ENCODE measurements at places on chromosomes 6 and 20. TPM values are rescaled to one million over a fixed set of nuclear protein-coding genes. Genes with fewer than 3 reads are reported as not detected.
A peak's percentile ranks its signal among the peaks of the same experiment; 100 is the strongest.

GRCh38 chr6:111805511-111806164 is 67.6 kb downstream of the FYN start:
- peak; percentile 75 for DNase-seq

DNA sequence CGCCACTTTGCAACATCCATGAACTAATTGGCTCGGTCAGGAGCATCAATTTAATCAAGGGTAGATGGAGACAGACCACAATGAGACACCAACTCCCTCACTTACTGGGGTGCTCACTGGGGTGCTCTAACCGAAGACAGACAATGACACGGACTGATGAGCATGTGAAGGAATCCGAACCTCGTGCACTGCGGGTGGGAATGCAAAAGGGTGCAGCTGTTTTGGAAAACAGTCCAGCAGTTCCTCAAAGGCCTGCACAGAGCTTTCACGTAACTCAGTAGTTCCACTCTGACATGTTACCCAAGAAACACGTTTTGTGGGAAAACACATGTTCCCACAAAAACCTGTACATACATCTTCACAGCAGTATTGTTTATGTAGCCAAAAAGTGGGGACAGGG is 26.8 kb downstream of the ANKRD60 start:
- no peak for DNase-seq

DNA sequence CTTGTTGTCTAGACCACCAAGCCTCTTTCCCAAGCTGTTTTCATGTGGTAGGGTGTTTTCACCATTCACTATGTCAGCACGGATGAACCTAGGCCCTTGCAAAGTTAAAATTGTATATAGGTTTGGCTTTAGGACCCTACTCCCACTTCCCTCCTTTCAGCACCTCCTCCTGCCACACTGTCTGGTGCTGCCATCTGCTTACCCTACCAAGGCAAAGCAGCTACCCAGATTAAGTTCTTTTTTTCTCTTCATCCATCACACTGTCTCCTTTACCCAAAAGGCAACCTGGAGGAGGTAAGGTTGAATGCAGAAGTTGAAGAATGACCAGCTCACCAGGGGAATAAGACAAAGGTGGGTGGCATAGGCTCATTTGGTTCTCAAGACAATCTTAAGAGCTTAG is 184.0 kb downstream of the CDC5L start:
- DNase-seq = no peak

- no peak for DNase-seq
Observed at GRCh38 chr20:8583566-8584043, 451.5 kb downstream of the PLCB1 start.

GRCh38 chr20:5390720-5391119 is 74.0 kb upstream of the PROKR2 start:
- DNase-seq = no peak

Gene CD24
- not detected for total RNA-seq

DNA sequence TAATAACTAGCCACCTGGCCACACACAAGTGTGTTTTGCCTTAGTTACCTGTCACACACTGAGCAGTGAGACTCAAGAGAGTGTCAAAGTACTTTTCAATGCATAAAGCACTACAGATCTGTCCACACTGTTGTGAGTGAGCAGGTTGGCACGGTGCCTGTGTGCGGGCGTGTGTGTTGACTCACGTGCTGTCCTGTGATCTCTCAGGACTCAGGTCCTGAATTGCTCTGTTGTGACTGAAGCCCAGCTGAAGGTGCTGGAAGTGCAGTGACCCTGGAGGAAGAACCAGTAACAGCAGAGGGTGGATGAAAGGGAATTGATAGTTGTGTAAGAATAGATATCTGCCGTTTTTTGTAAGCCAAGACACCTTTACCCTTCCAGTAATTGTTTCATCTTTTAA is 18.3 kb downstream of the SLC16A10 start:
- DNase-seq = peak; percentile 66

DNA sequence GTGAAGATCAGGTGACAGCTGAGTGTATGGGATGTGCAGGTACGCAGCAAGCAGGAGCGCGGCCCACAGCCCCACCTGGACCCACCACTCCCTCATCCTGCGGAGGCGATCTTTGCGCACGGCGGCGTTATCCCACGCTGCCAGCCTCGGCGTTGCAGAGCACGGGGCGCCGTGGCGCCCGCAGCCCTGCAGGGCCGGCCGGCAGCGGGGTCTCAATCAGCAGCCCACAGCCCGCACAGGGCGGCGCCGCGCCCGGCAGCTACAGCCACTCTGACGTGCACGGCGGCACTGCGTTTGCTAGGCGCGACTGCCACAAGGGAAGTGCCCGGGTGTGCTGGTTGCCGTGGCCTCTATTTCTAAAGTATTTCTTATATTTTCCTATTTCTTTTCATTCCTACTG is 46.9 kb downstream of the LAMA2 start:
- DNase-seq = no peak

DNA sequence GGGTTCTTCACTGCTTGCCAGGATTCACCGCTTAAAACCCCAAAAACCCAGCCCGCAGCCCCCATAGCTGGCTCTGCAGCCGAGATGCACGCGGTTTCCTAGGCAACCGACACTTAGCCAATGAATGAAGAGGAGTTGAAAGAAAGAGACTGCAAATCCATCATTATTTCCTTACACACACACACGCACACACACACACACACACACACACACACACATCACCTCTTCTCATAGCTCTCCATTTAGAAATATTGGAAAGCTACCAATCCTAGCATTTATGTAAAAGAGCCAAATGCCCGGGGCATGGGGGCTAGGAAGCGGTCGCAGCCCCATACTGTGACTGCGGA is 3.4 kb upstream of the TUBB2B start:
- DNase-seq = no peak

Gene SPDEF
- 0.35 TPM for total RNA-seq

GRCh38 chr6:137688230-137688971 is 178.7 kb upstream of the TNFAIP3 start:
- DNase-seq = no peak

DNA sequence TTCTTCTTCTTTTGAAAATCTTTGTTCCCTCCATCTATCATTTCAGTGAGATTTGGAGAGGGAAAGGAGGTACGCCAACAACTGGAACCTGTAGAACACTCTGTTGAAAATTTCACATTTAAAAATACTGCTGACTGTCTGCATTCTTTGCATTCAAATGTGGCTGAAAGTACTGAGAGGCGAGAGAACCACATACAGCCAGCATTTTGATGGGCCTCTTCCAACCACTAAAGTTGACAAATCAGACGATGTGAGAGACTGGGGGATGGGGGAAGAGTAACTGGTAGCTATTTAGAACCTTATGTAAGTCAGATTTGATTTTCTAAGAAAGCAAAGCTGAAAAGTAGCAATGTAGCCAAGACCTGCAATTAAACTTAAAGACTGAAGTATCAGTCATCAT is 77.5 kb downstream of the FKBP5 start:
- DNase-seq = peak; percentile 65

Gene BPIFB6
- not detected for total RNA-seq

- peak; percentile 51 for DNase-seq
Observed at GRCh38 chr6:45801471-45802289, 214.0 kb downstream of the CLIC5 start.

- no peak for DNase-seq
Observed at GRCh38 chr20:23643659-23644058, 5.9 kb upstream of the CST3 start.

DNA sequence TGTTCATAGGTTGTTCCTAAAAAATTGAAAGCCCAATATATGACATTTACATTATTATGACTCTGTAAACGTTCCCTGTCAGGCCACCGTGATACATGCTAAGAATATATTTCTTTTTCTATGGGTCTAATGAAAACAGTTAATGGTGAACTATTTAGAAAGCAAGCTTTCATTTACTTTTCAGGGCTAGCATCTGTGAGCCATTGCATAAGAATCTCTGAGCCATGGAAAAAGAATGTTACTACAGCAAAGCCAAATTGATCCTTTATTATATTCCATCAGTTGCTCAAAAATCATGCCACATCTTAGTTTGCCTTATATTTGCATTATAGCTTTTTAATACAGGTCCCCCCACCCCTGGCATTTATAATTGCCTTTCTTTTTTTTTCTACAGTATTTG is 275.5 kb downstream of the ZFAND3 start:
- no peak for DNase-seq
